Right cardiac atrium (tissue), 5 donors: ENCODE measurements at places on chromosomes 5 and 9. TPM values are rescaled to one million over a fixed set of nuclear protein-coding genes. Genes with fewer than 3 reads are reported as not detected.

GRCh38 chr9:135610290-135611141 lies 28.8 kb downstream of the GLT6D1 start:
- no peak for DNase-seq

DNA sequence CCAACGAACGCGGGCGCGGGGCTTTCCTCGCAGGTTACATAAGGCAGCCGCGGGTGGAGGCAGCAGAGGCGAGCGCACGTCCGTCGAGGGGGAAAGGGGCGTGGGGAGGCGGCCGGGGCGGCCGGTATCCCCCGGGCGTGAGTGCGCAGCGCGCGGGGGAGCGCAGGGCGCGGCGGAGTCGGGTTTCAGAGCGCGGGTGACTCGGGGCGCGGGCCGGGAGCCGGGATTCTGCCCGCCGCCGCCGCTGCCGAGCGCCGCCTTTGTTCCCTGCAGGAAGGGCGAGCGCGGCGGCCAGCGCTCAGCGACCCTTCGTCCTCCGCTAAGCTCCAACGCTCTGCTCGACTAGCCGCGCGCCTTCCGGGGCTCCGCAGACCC lies at the start of gene COL15A1:
COL15A1 (plus strand) TSS at position 226 of the 375 bp plus-strand sequence. CDS start 155 bp downstream, outside the sequence.
- peak; percentile 83 for DNase-seq

GRCh38 chr9:109107402-109108240 lies 12.1 kb downstream of the TMEM245 start:
- no peak for DNase-seq

GRCh38 chr5:118220556-118221195 lies 767.7 kb downstream of the DTWD2 start:
- DNase-seq, result no peak

DNA sequence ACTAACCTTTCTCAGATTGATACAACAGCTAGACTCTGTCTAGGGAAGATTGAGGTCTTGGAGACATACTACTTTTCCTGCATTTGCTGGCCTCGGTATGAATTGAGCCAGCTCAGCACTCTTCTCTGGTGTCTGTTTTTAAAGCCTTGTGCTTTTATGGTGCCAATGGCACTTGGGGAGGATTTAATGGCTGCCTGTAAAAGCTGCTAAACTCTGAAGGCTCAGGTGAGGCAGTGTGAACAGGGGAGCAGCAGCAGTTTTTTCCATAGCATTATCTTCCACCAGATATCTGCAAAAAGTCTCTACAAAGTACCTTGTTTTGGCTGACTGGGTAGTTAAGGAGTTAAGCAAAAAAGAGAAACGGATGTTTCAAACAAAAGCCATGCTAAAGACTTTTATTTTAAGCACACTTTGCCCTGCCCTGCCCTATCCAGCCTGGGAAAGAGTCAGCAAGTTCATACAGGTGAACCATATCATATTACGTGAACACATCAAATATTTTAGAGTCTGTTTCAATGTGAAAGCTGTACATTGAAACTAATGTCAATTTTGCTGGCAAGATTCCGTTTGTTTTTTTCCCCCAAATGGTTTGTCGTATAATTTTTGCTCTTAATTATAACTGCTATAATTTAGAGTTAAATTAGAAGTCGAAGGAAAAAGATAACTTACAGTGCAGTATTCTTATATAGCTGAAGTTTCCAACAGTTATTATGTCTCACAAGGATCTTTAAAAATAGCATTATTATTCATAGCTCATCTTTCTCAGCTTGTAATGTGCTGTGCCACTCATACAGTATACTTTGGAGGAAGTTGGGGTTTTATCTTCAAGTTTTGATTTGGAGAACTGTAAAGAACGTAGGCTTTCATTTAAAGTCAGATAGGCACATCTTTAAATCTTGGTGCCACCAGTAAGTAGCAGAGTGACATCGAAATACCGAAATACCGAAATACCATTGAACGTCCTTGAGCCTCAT lies 424.1 kb upstream of the CD180 start:
- DNase-seq, result no peak

GRCh38 chr9:9783711-9784110 lies 829.1 kb downstream of the PTPRD start:
- no peak for DNase-seq

GRCh38 chr5:174552428-174552827 lies 172.0 kb upstream of the MSX2 start:
- no peak for DNase-seq

DNA sequence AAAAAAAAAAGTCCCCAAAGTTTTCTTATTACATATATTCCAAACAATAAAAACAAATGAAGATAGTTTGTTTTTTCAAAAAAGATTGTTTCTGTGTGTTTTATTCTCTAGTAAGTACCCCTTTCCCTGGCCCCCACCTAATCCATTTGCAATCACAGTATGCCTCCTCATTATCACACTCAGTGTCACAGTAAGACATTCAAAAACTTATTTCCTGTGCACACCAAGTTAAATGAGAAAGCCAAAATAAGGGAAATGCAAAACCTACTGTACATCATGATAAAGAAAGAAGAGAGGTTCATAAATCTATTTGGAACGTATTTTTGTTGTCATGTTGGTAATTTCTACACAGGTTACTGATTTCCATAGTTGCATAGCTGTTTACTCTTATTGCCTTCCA lies 62.3 kb downstream of the ST8SIA4 start:
- no peak for DNase-seq

DNA sequence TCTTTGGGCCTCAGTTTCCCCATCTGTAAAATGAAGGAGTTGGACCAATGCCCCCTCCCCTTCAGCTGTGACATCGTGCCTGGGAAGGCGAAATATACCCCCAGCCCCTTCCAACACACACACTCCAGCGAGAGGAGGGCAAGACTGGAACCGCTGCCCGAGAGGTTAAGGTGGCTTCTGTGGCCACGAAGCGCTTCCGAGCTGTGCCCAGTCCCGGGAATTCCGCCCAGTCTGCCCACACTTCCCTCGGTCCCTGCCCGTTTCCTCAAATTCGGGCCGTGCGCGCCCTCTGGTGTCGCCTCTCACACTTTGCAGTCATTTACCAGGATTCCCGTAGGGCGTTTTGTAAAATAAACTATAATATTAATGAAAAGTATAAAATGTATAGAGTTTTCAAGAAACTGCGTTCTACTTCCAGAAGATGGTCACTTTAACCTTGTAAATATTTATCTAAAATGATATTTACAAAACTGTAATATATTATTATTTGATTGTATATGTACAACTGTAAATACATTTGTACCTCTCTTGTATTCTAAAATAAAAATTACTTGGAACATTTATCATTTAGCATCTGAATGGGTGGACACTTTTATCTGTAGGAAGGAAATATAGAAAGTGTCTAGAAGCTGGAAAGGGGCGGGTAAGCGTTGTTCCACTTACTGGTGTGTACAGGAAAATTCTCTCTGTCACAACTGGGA lies 11.0 kb upstream of the EXOSC2 start:
- DNase-seq, result peak; percentile 80

GRCh38 chr5:131952301-131952857 lies 6.9 kb upstream of the MEIKIN start:
- no peak for DNase-seq

DNA sequence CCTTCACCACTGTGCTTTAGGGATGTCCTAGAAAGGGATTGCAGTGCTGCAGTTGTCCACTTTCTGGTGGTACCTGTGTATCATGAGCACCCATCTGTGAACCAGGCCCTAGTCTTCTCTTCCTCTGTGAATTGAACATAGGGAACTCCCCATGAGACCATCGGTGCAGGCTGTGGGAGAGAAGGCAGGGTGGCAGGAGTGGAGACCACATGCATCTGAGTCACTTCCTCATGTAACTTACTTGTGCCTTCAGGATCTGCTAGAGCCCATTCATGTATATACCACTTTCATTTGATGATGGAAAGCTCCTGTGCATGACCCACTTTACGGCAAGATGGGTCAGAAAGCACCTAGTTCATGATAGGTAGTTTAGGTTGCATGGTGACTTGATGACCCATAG lies 478.1 kb upstream of the CDH9 start:
- DNase-seq, result no peak

- DNase-seq, result no peak
Measured at GRCh38 chr5:143130613-143131305, 272.7 kb downstream of the NR3C1 start.

GRCh38 chr9:87861332-87861731 lies 21.3 kb upstream of the SPATA31E1 start:
- no peak for DNase-seq

NTNG2 gene
- total RNA-seq, result 15.8 TPM

SPATA31D1 gene
- not detected for total RNA-seq
